ENCODE measurements at places on chromosomes 3 and 15.

- DNase-seq = no peak
Observed at GRCh38 chr15:90035840-90036230, 34.7 kb downstream of the ZNF710 start.

DNA sequence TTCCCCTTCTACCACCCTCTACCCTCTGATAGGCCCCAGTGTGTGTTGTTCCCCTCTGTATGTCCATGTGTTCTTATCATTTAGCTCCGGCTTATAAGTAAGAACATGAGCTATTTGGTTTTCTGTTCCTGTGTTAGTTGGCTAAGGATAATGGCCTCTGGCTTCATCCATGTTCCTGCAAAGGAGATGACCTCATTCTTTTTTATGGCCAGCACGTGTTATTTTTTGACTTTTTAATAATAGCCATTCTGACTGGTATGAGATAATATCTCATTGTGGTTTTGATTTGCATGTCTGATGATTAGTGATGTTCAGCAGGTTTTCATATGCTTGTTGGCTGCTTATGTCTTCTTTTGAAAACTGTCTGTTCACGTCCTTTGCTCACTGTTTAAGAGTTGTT is 63.1 kb upstream of the NPHP3 start:
- DNase-seq = no peak

GRCh38 chr3:123520656-123521055 is 64.2 kb downstream of the HACD2 start:
- DNase-seq = no peak

DNA sequence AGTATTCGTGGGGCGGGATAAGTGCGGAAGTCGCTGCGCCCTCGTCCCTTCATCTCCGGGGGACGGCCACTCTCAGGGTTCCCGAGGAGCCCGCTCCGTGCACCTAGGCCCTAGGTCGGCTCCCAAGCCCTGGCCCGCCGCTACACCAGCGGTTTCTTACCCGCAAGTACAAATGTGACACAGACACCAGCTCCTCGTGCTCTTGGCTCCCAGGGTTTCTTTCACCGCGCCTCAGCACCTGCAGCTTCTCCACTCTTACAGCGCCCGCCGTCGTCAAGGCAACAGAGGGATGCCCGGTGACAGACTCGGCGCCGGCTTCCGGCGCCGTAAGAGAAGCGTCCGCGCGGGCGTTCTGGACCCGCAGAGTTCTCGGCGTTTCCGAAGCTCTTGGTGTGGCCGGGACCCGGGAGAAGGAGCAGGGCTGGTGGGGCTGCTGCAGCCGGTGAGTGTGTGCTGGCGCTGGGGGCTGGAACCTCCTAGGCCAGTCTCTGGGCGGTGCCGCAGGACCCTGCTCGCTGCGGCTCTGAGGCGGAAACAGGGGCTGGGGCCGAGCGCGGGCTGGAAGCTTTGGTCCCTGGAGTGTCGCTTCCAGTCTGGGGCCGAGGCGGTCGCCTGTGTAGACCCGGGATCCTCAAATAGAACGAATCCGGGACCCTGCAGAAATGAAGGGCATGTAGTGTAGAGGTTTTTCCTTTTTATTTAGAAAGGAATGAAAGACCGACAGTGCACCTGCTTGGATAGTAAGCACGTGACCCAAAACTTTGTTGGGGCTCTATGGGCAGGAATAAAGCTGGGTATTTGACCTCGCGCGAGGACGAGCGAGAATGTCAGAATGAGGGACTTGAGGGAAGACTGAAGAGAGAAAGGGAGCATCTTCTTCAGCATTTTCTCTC is 155.4 kb upstream of the GOLGA6L4 start:
- DNase-seq = peak; percentile 4

GRCh38 chr3:46862369-46863025 is 747 bp downstream of the MYL3 start:
- no peak for DNase-seq
